ENCODE measurements at places on chromosomes 6 and 20.

GRCh38 chr20:4813863-4814695 is 92.4 kb downstream of the PRND start:
- DNase-seq: no peak

- no peak for DNase-seq
Observed at GRCh38 chr6:6622501-6622900, 34.0 kb downstream of the LY86 start.

GRCh38 chr6:82397962-82398692 is 34.5 kb downstream of the TPBG start:
- DNase-seq: no peak

- DNase-seq: no peak
Observed at GRCh38 chr6:91678679-91679446, 1092.0 kb upstream of the MAP3K7 start.

- DNase-seq: no peak
Observed at GRCh38 chr6:123430970-123431369, 205.8 kb downstream of the TRDN start.

DNA sequence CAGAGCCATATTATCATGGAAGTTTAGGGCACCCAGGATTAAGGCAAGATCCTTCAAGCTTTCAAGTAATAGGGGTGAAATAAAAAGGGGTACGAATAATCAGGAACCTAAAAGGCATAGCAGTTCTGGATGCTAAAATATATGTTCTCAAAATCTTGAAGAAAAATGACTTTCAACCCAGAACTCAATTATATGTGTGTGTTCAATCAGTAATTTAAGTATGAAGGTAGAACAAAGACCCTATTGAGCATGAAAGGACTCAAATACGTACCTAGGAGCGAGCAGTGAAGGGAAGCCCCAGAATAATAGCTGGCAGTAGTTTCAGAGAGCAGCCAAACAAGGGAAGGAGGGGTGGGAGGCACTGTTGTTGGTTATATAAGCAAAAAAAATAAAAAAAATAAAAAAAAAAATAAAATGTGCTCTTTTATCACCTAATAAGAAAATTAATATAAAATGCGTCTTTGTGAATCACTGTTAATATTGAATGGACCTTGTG is 45.4 kb downstream of the MYO6 start:
- no peak for DNase-seq
